ENCODE measurements at places on chromosomes 5 and 9.

DNA sequence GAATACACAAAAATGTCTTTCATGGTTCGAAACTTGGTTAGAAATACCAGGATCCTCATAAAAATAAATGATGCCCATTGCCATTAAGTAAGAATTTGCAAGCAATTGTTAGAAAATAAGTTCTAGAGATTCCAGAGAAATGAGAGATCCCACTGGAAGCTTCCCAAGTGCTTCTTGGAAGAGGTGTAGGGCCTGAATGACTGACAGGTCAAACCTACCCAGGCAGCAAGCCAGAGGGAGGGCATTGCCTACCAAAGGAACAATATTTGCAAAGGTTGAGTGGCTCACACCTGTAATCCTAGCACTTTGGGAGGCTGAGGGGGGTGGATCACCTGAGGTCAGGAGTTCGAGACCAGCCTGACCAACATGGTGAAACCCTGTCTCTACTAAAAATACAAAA lies 777.0 kb upstream of the WWC1 start:
- DNase-seq: no peak

GRCh38 chr5:35698047-35698808 lies 80.6 kb downstream of the SPEF2 start:
- no peak for DNase-seq

- DNase-seq: no peak
These were observed 3.6 kb upstream of the SLC1A3 start for GRCh38 chr5:36602704-36603321.

DNA sequence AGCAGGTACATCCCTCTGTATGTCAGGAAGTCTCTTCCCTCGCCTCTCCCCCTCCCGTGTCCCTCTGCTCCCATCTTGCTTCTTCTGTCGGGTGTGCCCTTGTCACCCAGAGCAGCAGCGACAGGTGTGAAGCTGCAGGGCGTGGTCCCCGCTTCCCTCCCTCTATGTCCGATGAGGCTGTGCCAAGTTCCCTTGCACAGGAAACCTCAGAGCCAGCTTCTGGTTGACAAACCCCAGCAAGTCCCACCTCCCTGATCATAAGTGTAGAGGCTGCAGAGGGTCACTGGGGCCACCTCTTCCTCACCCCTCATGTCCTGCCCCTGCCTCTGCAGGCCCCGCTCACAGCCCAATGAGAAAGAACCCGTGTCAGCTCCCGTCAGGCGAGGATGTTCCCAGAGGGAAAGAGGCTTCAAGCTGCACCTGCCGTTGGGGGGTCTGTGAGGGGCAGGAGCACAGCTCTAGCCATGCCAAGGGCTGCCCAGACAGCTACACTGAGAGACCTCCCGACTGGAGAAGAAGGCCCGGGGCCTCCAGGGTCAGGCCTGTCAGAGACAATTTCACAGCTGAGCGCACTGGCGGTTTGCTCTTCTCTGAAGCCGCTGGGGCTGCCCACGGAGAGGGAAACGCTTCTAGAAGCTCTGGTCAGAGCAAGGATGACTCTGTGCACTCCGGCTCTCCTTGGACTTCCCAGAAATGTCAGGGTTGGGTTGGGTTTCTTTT lies 73.3 kb downstream of the AK8 start:
- no peak for DNase-seq

DNA sequence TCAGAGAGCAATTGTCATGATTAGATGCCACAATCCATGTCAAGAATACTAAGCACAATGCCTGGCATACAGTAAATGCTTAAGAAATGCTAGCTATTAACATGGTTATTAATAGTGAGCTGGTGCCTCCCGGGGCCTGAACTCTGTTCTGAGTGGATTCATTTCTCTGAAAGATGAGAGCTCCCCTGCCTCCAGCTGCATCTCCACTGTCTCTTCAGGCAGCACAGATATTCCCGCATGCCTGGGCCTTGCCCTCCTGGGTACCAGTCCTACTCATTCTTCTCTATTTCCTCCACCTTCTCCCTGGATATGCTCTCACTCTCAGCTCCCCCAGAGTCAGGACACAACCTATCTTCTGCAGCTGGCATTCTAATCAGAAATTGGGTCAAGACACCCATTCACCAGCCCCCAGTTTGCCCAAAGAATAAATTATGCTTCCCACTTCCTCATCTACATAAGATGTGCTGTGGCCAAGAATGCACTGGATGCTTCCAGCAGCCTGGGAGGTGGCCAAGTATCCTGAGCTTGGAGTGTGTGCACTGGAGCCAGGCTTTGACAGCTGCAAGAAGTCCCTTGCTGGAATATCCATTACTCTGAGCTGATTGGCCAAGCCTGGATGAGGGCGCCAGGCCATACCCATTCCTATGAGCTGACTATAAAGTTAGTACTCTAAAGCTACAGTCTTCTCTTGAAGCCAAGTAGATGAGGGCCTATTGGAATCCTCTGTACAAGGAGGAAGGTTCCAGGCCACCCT lies 669.0 kb downstream of the ACTL7B start:
- no peak for DNase-seq

DNA sequence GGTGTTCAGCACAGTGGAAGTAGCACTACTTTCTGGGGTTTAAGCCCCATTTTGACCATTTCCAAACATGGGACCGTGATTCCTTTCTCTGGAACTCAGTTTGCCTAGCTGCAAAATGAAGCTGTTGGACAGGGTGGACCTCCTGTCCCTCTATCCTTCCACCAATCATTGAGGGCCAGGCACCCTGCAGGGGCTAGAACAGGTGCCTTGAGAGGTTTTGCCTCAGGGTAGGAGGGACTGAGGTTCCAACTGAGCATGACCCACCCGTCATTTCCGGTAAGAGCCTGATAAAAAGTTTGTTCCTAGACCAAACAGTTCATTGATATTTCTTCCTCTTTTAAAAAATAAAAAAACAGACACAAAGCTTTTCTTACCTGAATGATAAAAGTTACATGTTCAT lies 116.5 kb downstream of the MVB12B start:
- DNase-seq: no peak

DNA sequence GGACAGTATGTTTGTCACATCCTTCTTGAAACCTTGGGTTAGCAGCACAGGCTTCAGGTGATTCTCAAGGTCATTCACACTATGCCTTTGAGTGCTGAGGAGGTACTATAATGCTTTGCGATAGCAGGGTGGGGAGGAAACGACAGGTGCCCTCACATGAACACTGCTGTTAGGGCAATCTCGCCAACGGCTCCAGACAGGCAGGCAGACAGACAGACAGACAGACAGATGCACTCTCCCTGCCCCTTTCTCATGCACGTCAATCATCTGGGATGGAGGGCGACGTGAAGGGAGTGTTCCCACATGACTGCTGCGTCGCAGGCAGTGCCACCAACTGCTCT lies 82.9 kb downstream of the RAPGEF1 start:
- no peak for DNase-seq

- DNase-seq: peak; percentile 28
These were observed 595.9 kb downstream of the DNAH5 start for GRCh38 chr5:13348568-13348967.

DNA sequence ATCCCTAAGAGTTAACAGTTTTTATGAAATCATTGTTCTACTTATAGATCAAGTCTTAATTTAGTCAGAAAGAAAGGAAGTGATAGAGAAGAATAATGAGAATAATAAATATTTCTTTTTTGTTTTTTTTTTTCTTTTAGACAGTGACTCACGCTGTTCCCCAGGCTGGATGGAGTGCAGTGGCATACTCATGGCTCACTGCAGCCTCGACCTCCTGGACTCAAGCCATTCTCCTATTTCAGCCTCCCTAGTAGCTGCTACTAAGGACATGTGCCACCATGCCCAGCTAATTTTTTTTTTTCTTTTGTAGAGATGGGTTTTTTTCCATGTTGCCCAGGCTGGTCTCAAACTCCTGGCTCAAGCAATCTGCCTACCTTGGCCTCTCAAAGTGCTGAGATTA lies 11.0 kb downstream of the IFNA21 start:
- peak; percentile 34 for DNase-seq

DNA sequence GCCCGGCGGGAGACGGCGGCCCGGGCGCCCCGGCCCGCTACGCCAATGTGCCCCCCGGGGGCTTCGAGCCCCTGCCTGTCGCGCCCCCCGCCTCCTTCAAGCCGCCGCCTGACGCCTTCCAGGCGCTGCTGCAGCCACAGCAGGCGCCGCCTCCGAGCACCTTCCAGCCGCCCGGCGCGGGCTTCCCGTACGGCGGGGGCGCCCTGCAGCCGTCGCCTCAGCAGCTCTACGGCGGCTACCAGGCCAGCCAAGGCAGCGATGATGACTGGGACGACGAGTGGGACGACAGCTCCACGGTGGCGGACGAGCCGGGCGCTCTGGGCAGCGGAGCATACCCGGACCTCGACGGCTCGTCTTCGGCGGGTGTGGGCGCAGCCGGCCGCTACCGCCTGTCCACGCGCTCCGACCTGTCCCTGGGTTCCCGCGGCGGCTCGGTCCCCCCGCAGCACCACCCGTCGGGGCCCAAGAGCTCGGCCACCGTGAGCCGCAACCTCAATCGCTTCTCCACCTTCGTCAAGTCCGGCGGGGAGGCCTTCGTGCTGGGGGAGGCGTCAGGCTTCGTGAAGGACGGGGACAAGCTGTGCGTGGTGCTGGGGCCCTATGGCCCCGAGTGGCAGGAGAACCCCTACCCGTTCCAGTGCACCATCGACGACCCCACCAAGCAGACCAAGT lies 723 bp downstream of the SNX18 start:
- peak; percentile 57 for DNase-seq

GRCh38 chr5:32597041-32597629 lies 11.8 kb downstream of the SUB1 start:
- no peak for DNase-seq

DNA sequence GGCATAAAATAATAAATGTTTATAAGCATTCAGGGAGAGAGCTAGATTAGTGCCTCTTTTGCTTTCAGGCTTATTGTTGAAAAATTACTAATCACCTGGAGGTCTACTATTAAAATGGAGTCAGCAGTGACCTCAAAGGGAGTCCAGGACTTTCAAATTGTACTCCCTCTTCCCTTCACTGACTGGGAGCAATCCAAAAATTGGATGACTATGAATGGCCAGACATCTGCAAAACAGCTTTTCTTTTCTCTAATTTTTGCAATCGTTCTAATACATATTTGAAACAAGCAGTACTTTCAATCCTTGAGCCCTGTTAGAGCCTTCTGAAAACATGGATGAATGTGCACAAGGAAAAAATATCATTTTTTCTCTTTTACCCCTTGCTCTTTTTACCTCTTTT lies 461.8 kb downstream of the TMEM232 start:
- no peak for DNase-seq

GRCh38 chr9:116842658-116843057 lies 155.6 kb downstream of the TRIM32 start:
- DNase-seq: no peak

GRCh38 chr5:109584986-109585599 lies 104.6 kb upstream of the MAN2A1 start:
- peak; percentile 40 for DNase-seq

GRCh38 chr5:139110526-139111168 lies 87.5 kb downstream of the SIL1 start:
- no peak for DNase-seq

DNA sequence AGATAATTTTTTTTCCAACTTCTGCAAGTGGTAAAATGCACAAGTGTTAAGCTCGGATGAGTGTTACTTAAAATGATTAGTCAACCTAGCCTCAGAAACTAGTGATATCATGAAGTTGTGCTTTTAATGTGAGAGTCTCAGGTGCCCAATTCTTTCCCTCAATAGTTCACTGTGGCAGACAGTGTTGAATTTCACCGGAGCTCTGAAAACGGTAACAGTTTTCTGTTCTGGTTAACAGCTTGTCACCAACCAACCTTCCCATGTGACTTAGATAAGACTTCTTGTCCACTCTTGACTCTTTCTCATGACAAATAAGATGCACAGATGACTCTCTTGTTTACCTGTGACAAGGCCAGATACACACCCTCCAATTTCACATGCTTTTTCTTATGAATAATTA lies 125.5 kb downstream of the OSTF1 start:
- no peak for DNase-seq

DNA sequence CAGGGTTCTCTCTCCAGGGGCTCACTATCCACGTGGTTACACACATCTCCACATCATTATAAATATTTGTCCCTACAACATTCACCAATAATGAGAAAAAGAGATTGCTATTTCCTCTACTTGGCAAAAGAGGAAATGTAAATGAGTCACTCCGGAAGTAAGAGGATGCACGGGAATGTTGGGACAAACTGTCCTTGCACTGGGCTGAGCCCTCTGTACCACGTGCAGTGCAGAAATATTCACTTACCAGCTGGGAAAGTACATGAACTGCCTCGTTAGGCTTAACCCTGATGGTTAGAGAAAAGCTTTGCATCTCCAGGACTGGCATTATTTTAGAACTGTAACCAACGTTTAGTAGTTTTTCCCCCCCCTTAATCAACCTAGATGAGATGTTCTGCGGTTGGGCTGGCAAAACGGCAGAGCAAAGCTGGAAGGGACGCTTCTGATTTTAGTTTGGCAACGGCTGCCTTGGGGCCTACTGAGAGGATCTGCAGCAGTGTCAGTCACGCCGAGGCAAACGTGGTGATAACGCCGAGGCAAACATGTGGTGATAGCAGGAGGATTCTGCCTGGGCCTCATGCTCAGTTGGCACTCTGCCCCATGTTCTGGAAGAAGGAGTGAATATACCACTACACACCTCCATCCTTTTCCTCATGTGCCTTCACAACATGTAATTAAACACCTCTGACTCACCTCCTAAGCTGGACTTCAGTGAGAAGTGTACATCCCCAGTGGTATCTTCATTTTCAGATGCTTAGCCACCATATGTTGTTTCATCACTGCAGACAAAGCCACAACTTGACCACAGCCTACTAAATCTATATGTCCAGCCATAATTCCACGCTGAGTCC lies 661.4 kb upstream of the KLF4 start:
- DNase-seq: peak; percentile 81

GRCh38 chr5:100779669-100780375 lies 123.3 kb downstream of the ST8SIA4 start:
- no peak for DNase-seq

DNA sequence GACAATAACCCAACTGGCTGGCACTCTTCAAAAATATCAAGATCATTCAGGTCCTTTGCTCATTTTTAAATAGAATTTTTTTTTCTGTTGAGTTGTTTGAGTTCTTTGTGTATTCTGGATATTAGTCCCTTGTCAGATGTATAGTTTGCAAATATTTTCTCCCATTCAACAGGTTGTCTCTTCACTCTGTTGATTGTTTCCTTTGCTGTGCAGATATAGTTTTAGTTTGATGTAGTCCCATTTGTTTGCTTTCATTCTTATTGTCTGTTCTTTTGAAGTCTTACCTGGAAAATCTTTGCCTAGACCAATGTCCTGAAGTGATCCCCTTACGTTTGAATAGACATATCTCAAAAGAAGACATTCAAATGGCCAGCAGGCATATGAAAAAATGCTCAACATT lies 22.8 kb downstream of the PTTG1 start:
- DNase-seq: no peak

DNA sequence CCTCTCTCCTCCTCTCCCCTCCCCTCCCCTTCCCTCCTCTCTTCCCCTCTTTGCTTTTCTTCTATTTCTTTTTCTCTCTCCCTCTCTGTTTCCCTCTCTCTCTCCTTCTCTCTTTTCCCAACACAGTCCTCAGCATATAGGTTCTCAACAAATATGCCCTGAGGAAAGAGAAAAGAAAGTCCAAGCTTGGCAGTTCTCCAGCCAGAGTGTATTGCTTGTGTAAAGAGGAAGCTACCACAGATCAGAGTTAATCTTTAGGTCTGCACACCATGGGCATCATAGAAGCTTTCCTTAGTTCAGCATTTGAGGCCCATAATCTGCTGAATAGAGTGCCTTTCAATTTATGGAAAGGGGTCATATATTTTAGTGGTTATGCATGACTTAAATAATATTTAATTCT lies 382.8 kb upstream of the WWC1 start:
- no peak for DNase-seq
